ENCODE measurements at places on chromosomes 3 and 15.

DNA sequence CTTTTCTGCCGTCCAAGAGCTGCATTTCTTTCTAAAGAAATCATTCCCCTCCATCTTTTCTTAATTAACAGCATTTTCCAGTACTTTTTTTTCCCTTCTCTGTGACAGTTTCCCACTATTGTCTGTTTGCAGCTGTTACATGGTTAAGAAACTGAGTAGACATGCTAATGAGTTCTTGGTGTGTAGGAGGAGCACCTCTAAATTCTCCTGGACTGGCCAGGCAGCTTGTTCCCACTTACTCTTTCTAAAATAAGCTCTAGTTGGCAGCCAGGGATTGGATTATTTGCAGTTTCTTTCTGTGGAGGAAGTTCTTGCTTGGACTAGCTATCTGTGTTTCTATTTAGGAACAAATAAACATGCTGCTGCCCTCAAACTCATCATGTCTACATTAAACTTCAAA, 235.1 kb upstream of the GAP43 start:
- no peak for DNase-seq

GRCh38 chr3:148932972-148933371, 58.4 kb upstream of the GYG1 start:
- no peak for DNase-seq

- DNase-seq, result no peak
These were observed 156.6 kb upstream of the RGMA start for GRCh38 chr15:93245661-93246042.

- DNase-seq, result peak; percentile 64
These were observed 24.7 kb downstream of the LYSMD4 start for GRCh38 chr15:99708563-99708962.

DNA sequence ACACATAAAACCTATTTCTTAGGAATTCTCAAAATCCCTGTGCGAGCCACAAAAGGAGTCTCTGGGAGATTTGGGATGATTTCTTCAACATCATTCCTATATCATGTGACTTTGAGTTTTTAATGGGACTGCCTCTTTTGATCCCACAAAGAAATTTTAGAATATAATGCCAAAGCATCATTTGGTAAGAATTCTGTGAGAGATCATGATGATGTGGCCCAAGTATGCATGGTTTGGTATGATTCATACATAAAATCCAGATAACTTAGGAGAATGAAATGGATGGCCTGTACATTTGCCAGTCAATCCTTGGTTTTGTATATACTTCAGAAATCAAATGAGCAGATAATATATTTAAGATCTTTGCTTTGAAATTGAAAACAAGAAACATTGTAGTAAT, 61.3 kb downstream of the UBE2E2 start:
- no peak for DNase-seq

- DNase-seq, result no peak
These were observed 15.4 kb downstream of the DPH3 start for GRCh38 chr3:16249336-16249735.

DNA sequence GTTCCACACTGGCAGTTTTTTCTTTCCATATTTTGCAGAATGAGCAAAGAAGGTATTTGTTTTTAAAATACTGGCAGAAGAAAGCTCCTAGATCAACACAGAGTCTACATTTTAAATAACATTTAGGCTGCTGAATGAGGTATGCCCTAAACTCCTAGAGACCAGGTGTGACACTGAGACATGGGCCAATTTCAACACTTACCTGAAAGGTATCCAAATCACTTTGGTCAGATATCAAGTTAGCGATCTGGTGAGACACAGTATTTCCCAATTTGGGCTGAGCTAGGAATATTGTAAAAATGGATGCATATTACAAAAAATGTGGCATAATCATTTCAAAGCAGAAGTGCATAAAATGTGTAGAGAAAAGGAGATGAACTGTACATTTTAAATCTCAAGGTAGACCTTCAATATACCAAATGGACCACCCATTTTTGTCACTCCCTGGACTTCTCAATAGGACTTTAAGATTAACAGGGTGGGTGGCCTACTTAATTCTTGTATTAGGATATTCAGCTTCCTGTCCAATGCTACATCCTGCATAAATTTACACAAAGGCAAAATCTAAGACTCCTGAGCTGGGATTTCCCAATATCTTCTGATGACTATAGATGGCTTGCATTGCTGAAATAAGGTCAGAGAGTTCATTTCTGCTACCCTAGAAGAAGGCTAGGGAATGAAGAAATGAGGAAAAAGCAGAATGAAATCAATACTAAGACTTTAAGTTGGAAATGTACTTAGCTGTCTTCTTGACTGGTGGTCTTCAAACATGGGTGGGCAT, 487.8 kb downstream of the FOXP1 start:
- DNase-seq, result no peak

- DNase-seq, result no peak
These were observed 79.4 kb downstream of the SMAD3 start for GRCh38 chr15:67144609-67145311.

- DNase-seq, result no peak
These were observed 733.8 kb upstream of the ALCAM start for GRCh38 chr3:104632947-104633346.

DNA sequence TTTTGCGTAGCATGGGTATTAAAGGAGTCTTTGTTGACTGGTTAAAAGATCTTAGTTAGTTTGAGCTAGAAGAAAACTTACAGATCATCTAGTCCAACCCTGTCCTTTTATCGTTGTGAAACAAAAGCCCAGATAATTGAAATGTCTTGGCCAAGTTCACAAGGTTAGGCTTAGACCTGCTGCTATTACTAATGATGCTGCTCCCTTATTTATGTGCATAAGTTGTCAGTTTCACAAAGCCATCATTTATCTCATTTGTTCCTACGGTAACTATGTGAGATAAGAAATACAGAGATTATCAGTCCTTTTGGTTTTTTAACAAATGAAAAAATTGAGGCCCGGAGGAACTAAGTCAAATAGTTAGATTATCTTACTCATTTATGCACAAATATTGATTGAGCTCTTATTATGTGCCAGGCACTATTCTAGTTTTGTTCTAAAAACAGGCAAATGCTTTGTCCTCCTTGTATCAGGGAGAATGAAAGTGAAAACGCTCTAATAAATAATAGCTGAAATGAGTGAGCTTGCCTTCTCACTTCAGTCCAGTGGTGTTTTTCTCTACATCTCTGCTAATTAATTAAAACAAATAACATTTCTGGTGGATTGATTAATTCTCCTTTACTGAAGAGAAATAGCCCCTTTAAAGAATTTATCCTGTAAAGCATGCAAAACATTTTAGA, 49.1 kb upstream of the TPRG1 start:
- no peak for DNase-seq
